ENCODE measurements at places on chromosomes 1 and 21. TPM values are rescaled to one million over a fixed set of nuclear protein-coding genes. Genes with fewer than 3 reads are reported as not detected.

Gene TIE1
- total RNA-seq: 0.08 TPM

Gene TMCC2
- total RNA-seq: 22.1 TPM

Gene SPATA17
- 1.5 TPM for total RNA-seq

Gene CA6
- 0.26 TPM for total RNA-seq

Gene SH2D1B
- total RNA-seq: not detected

Gene SERINC2
- 8.1 TPM for total RNA-seq

Gene SLC44A5
- total RNA-seq: not detected

Gene TRIM17
- total RNA-seq: not detected

Gene KRTAP11-1
- total RNA-seq: not detected

Gene CYP4Z1
- not detected for total RNA-seq

Gene ADGRB2
- total RNA-seq: 4.4 TPM

Gene SELL
- total RNA-seq: not detected

Data from SK-MEL-5 (cell line).